ENCODE measurements at places on chromosomes 7 and 10. TPM values are rescaled to one million over a fixed set of nuclear protein-coding genes. Genes with fewer than 3 reads are reported as not detected.

DNA sequence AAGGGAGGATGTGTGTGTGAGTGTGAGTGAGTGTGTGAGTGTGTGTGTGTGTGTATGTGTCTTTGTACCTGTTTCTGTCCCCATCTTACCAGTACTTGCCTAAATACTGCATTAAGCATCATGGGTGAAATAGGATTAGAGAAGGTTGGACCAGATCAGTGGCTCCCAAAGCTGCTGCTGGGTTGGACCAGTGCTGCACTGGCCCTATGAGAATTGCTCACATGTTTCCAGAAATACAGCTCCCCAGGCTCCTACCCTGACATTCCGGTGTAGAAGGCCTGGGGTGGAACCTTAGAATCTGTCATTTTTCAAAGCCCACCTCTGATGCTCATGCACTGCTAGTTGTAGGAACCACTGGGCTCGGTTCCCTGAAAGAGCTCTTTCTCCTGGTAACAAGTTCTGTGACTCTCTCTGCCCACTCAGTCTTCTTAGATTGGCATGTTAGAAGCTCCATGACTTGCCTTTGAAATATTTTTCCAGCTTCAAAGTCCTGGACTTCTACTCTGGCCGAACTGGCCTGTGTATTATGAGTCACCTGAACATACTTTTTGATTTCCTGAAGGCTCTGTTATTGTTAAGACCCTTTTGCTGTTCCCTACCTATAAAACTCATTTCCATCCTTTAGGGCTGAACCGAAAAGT, 224.7 kb downstream of the CUX1 start:
- DNase-seq: peak; percentile 54

GRM3 gene
- not detected for total RNA-seq

SOSTDC1 gene
- 0.07 TPM for total RNA-seq

DNA sequence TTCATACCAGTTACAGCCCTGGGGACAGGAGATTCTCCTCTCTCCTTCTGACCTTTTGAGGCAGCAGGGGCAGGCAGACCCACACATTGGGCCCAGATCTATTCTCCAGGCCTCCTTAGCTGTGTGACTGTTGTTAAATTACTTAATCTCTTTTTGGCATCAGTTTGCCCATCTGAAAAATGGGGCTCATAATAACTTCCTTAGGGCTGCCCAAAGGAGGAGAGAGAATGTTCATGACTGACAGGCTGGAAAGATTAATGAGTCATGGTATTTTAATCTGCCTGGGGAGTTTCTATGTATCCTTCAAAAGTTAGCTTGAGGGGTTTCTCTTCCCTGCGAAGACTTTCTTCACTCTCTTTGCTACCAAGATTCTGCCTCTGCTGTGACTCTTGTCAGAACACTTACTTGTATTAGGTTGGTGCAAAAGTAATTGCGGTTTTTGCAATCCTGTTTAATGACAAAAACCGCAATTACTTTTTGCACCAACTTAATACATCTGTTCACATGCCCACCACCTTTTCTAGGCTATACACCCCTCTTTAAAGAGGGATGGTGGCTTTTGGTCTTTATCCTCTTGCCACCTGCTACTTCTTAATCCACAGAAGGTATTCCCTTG, 83.4 kb downstream of the ARID5B start:
- no peak for DNase-seq

All from foreskin keratinocyte (primary cell).